A549 (cell line): ENCODE measurements at places on chromosomes 3 and 15.

- no peak for DNase-seq
Observed at GRCh38 chr3:101300073-101300472, 20.3 kb downstream of the IMPG2 start.

GRCh38 chr3:154794814-154795445, 285.2 kb upstream of the MME start:
- no peak for DNase-seq

DNA sequence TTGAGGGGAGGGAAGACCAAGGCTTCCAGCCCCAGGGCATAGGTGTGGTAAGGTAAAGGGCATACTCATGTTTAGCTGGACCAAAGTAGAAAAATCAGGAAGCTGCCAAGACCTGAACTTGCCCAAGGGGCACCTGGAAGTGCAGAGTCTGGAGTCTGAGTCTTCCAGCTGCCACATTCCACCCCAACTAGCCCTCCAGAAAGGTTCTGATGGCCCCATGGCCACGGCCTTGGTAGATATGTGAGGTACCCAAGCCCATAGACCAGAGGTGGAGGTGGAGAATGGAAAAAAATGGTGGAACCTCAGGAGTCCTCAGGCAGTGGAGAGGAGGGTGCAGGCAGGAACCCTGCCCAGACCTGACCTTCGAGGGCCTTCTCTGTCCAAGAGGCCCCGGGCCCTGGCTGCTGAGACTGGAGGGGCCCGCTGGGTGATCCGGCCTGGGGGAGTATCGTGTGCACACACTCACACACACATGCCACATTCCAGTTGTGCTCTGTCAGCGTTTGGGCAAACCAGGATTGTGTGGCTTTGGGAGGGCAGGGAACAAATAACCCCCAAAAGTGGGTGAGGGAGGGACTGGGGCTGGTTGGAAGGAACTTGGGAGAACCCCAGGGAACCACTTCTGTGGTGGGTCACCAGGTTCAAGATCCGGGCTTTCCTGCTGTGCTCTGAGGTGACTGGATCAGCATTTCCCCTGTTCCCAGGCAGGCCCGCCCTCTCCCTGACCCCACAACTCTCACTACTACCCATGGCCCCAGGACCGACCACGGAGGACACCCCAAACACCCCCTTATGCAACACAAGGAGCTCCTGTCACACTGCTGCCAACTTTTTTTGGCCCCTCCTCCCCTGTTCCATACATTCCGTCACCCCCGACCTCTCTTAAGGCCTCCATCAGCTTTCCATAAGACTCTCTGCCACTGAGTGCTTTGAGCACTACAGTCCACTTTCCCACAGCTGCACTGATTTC, 11.6 kb downstream of the MYL3 start:
- no peak for DNase-seq

DNA sequence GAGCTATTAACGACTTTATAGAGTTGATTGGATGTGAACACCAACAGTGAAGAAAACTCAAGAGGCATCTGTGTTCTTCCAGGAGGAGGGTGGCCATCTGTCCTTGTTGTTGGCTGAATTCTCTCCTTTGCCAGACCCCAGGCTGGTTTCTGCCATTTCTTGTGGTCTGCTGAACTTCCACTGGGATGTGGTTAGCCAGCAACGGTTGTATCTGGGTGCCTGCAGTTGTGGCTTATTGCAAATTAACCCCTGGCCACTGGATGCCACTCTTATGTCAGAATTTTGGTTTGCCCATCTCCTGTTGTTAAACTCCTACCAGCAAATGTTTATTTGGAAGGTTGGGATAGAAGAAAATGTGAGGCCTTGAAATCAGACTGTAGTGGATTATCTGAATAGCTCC, 163.6 kb upstream of the TBC1D5 start:
- DNase-seq: no peak

GRCh38 chr3:15333099-15333955, 941 bp upstream of the SH3BP5 start:
- DNase-seq: peak; percentile 18

- DNase-seq: no peak
Observed at GRCh38 chr3:191123946-191124345, 75.1 kb upstream of the OSTN start.

DNA sequence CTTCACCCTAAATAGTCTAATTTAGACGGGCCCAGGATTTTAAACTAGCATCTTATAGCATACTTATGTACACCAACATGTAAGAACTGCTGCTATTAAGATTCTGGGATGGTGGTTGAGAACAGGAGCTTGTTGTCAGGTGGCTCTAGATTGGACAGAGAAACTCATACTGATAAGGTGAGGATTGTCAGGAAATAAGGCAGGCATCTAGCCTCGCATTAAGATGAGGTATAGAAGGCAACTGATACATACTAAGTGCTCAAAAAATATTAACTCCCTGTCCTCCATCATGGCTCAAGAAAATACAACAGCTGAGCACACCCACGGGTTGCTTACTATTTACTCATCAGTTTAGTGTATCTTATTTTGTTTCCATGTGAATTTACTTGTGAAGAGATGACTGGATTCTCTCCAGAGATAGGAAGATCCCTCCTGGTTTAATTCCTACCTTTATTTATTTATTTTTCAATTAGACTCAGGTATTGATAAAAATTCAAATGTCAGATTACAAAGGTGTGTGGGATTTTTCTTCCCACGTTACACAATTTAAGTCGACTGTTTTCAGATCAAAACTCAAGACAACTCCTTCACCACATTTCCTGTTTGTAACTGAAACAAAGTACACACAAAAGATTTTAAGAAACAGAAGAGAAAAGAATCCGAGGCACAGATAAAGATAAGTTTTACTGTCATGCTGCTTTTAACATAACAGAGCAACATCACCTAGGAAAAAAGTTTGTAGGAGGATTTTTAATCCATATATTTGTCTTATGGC, at the start of gene TRAT1:
TRAT1 (plus strand) TSS at position 664 of the 775 bp plus-strand sequence. CDS start 142 bp downstream, outside the sequence.
- DNase-seq: no peak

DNA sequence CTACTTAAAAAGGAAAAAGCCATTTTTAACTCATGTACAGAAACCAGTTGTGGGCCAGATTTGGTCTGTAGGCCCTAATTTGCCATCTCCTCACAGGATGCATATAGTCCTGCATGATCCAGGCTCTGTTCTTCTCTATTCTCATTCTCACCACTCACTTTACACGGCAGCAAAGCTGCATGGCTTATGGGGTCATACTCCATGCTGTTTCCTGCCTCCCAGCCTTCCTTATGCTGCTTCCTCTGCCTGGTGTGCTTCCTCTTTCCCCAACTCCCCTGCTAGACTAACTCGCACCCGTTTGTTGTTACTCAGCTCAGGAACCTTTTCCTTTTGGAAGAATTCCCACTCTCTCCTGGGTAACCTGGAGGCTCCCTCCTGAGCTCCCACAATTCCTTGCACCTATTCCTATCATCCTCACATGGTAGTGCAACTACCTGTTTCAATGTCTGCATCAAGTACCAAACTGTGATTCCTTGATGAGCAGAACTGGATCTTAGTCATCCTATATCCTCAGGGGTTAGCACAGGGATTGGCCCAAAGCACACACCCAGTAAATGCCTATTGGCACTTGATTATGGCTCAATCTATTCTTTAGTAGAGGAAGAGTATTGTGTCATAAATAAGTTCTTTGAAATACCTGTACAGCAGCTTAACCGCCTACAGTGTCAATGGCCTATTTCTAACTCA, 172.1 kb upstream of the MITF start:
- DNase-seq: no peak

DNA sequence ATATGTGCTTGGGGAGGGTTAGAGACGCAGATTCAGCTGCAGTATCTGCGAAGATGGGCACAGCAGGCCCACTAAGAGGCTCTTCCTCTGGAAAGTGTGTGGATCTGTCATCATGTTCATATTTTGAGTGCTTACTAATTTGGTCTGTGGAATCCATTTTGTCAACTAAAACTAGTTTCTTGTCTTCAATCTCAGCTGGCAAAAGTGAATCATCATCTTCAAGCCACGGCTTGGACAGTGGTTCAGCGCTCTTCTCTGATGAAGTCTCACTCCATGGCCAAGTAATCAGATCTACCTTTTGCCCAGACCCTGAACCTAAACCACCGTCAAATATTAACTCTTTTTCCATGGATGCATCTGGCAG, 76.2 kb downstream of the IMPG2 start:
- no peak for DNase-seq

DNA sequence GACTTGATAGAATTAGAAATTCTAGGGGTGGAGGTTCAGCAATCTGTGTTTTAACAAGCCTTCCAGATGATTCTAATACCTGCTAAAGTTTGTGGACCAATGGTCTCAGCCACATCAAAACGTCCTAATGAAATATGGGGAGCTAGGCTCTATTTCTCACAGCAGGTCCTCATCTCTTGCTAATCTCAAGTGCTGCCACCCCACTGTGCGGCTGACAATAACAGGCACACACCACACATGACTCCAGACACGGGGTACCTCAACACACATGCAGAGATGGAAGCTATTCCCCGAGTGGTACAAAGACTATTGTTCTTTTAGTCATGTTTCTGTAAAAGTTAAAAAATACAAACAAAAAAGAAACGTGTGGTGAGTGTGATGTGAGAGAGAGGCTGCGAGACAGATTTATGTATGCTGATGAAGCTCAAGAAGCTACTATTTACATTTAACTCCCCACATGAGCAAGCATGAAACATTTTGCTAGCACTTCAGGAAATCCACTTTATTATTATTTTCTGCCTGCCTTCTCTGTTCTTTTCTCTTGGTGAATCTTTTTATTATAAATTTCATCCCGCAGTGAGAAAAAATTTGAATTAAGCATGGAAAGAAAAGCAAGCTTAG, 405.6 kb downstream of the MAGI1 start:
- no peak for DNase-seq

DNA sequence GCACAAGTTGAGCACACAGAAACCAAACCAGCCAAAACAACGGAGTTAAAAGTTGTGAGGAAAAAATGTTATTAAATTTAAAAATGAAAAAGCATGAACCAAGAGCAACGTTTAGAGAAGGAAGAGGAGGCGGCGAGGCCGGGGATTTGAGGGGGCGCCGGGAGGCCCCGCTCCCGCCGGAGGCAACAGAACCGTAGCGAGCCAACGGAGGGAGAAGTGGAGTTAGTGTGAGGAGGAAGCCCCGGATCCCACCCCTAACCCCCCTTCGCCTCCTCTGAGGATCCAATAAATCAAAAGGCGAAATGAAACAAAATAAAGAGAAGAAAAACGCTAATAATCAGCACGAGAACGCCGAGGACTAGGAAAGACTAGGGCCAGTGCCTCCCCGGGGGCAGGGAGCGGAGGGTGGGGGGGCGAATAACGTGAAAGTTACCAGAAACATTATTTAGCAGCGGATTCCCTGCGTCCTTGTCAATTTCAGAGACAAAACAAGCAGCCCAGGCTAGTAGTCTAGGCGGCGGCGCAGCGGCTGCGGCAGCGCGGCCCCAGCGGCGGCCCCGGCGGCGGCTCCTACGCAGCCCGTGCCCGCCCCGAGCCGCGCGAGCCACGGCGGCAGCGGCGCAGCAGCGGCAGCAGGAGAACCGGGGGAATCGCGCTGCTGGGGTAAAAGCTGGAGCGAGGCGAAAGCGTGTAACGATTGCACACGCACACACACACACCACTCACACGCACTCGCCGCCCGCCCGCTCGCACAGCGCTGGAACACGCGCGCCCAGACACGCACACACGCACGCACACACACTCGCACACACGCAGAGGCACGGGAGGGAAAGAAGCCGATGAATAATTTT, 1.7 kb downstream of the MEIS2 start:
- DNase-seq: peak; percentile 14

DNA sequence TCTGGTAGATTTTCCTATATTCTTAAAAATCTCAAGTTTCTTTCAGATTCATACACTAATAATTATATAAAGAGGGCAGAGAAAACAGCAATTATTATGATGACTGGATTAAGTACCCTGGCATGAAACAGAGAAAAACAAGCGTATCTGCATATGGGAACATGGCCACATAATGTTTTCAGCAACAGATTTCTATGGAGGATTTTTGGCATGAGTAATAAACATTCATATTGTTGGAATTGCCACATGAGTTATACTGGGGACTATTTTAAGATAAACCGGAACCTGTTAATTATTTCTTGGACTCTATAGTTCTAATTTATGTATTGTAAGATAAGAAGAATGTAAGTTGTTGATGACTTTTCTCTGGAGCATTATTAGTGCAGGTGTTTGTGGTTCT, 112.7 kb downstream of the OXSM start:
- no peak for DNase-seq

- peak; percentile 48 for DNase-seq
Observed at GRCh38 chr3:5122741-5123706, 932 bp downstream of the ARL8B start.

DNA sequence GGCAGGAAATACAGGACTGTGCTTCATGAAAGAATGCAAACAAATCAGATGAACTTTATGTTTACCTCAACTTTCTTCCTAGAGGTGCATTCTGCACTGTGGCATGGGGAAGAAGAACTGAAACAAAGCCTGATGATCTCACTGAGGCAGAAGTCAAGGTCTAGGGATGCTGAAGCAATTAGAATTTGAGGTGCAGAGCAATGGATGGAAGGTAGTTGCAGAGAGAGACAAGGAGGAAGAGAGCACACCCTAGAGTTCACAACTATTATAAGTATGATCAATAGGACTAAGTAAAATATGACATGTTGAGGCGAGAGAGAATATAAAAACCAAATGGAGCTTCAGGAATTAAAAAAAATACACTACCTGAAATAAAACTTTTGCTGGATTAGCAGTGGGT, 420.1 kb downstream of the EDEM1 start:
- DNase-seq: no peak

- no peak for DNase-seq
Observed at GRCh38 chr3:115651087-115651486, 27.8 kb downstream of the GAP43 start.

DNA sequence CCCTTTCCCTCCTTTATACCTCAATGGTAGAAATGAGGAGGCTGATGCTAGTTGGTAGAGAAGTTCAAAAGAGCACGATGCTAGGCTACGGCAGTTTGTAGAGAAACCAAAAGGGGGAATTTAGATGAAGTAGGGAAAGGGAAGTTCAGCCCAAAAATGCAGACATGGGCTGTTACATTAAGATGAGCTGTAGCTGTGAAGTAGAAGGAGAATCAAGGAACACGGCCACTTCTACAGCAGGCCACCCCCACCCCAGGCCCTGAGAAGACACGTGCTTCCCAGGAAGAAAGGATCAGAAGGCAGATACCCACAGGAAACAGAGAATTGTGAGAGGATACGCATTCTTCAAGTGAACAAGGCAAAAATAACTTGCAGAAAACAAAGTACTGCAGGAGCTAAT, 2.1 kb upstream of the PARP14 start:
- DNase-seq: no peak

- no peak for DNase-seq
Observed at GRCh38 chr3:37940242-37940908, 50.2 kb upstream of the VILL start.

GRCh38 chr15:94671858-94672532, 440.6 kb downstream of the MCTP2 start:
- DNase-seq: no peak
